ENCODE measurements at places on chromosomes 2 and 18. TPM values are rescaled to one million over a fixed set of nuclear protein-coding genes. Genes with fewer than 3 reads are reported as not detected.
A peak's percentile ranks its signal among the peaks of the same experiment; 100 is the strongest.

GRCh38 chr2:220134756-220135534, 507.5 kb downstream of the SLC4A3 start:
- DNase-seq: no peak

GRCh38 chr18:36335476-36336279, 38.2 kb downstream of the FHOD3 start:
- no peak for DNase-seq

The DIPK1C gene
- total RNA-seq: not detected

GRCh38 chr2:238694922-238695321, 153.0 kb upstream of the TWIST2 start:
- no peak for DNase-seq

- no peak for DNase-seq
These were observed 531.5 kb upstream of the SALL3 start for GRCh38 chr18:78448106-78448505.

DNA sequence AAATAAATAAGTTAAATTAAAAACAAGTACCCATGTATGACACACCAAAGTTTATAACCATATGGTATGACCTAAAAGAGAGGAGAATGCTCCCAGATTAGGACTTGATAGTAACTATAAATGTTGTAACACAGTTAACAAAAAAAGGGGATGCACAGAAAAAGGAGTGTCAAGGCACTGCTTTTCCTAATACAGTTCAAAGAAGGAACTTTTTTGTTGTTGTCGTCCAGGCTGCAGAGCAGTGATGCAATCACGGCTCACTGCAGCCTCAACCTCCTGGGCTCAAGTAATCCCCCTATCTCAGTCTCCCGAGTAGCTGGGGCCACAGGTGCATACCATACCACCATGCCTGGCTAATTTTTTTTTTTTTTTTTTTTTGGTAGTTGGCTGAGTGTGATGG, 2.7 kb downstream of the NARS1 start:
- DNase-seq: no peak

DNA sequence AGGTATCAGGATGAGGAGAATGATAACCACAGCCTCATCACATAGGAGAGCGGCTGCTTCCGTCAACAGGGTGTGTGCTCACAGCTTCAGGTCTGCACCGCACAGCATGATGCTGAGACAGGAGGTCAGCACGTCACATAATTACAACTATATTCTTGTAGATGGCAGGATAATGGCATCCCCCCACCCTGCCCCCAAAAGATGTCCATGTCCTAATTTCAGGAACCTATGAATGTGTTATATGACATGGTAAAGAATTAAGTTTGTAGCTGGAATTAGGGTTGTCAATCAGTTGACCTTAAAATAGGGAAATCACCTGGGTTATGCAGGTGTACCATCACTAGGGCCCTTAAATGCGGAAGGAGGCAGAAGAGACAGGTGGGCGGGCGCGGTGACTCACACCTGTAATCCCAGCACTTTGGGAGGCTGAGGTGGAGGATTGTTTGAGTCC, 73.9 kb downstream of the ARL4C start:
- DNase-seq: no peak

GRCh38 chr2:176500901-176501300, 231.7 kb downstream of the MTX2 start:
- no peak for DNase-seq

DNA sequence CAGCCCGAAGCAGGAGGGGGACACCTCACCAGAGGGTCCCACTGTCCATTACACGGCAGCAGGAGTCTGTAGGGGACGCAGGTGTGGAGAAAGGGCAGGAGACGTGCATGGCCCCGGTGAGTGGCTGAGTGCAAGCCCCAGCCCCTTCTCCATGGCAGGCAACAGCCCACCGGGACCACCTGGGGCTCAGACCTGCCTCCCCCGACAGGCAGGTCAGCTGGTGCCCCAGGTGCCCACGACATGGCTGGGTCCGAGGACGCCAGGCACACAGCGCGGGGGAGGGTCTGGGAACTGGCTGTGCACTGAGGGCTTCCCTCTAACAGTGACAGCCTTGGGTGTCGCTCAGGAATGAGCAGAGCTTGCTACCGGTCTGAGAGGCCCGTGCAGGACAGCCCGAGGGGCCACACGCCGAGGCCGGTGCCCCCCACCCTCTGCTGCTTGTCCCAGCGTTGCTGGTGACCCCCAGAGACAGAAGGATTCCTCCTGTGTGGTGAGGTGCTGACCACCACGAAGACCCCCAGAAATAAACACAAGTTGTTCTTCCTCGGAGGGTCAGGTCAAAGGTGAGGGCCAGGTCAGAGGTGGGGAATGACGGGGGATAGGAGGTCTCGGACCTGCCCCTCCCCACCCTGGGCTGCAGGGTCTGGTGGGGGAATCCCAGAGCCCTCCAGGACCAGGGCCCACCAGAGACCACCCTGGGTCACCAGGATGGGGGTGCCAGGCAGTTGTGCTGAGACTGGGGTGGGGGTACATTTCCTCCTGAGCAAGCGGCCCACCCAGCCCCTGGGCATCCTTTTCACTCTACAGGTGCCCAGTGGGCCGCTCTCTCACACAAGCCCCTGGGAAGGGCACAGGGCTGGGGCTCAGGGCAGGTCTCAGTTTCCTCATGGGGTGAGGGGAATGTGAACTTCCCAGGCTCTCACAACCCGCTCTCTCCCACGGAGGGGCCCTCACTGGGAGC, 50.6 kb downstream of the SLC66A2 start:
- no peak for DNase-seq

- no peak for DNase-seq
These were observed 54.9 kb upstream of the BZW1 start for GRCh38 chr2:200756618-200757321.

The RAB27B gene
- total RNA-seq: 0.99 TPM

DNA sequence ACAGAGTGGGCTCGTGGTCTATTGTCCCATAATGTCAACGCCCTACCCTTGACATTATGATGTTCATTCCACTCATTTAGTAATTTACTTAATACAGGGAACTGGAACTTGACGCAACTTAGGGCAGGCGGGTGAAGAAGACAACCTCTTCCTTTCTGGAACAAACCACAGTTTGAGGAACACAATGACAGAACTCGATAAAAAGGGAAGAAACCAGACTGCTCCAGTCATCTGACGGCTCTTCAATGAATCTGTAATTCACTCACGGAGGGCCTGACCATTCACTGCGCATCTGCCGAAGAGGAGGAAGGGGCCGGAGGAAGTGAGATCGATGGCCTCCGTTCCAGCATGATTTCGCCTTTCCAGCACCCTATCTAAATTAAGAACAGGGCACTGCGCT, 83.2 kb downstream of the BCL2 start:
- no peak for DNase-seq

The GALM gene
- total RNA-seq: 4.8 TPM

DNA sequence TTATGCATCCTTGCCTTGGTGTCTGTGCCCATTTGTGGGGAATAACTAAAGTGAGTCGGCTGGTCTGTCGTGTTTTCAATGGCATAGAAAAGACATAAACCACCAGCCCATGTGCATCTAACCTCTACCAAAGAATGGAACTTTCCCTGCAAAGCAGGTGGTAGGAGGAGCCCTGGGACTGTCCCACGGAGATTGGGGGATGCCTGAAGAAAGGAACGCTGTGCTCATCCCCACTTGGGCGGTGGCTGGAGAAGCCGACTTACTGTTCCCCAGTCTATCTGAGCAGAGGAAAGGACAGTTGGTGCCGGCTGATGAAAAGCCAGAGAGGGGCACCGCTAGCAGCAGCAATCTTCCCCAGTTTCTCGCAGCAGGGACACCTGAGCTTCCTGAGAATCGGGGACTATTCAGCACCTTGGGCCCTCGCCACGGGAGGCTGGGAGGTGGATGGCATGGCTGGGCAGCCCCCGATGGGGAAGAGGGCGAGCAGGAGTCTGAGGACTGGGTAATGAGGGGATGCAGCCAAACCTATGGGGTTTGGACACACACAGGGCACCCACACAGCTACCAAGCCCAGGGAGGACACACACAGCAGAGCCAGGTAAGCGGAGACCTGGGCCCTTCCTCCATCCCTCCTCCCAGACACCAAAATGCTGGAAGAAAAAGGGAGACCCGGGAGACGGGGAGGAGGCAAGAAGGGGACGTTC, 53.7 kb upstream of the AGAP1 start:
- DNase-seq: no peak

The IMPA2 gene
- 2.5 TPM for total RNA-seq

The SERPINB13 gene
- total RNA-seq: not detected

DNA sequence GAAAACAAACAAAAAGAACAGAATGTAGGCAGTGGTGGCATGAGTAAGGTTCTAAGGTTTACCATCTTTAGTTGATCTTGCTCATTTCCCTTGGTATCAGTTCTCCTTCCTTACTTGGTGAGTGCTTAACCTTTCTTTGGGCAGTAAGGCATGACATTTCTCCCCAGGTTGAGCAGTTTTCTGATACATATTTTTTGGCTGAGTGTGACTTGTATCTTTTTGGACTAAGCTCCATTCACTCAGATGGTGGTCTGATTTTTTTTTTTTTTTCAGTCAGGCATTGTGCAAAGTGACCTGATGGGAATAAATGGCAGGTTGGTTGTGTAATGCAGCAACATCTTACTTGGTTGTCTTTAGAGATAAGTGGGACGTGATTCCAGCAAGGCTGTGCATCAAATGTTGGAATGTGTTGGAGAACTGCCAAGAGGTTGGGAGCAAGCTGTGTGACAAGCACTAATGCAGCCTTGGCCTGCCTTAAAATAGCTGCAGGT, 15.1 kb downstream of the SPTBN1 start:
- DNase-seq: no peak

- no peak for DNase-seq
These were observed 248.9 kb downstream of the TMEM182 start for GRCh38 chr2:103010751-103011150.

GRCh38 chr18:24214913-24215312, 76.1 kb downstream of the CABYR start:
- DNase-seq: no peak

GRCh38 chr2:127061375-127062273, 45.3 kb downstream of the BIN1 start:
- DNase-seq: peak; percentile 81

The TDRD15 gene
- total RNA-seq: not detected

The ECEL1 gene
- not detected for total RNA-seq

The HOXD13 gene
- not detected for total RNA-seq

The CNGA3 gene
- total RNA-seq: not detected

The KIAA2012 gene
- not detected for total RNA-seq

DNA sequence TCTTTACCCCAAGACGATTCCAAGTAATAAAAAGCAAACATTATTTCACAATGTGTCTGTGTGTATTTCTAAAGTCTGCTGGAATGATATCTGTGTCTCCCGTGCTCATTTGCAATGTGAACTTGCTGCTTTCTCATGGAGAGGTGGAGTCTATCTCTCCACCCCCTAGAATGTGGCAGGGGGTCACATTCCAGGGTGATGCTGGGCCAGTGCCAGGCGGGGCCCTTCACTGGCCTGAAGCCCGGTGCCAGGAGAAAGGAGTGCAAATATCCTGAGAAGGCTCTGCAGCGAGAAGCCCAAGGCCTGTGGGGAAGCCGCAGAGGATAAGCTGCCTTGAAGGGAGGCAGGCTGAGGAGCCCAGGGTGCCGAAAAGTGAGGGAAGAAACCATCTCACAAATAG, 26.8 kb upstream of the LDLRAD4 start:
- no peak for DNase-seq

The EML6 gene
- total RNA-seq: 0.41 TPM

- DNase-seq: no peak
These were observed 19.0 kb downstream of the ABCG5 start for GRCh38 chr2:43819491-43820163.

GRCh38 chr2:181787310-181788048, 104.1 kb upstream of the ITPRID2 start:
- DNase-seq: no peak

DNA sequence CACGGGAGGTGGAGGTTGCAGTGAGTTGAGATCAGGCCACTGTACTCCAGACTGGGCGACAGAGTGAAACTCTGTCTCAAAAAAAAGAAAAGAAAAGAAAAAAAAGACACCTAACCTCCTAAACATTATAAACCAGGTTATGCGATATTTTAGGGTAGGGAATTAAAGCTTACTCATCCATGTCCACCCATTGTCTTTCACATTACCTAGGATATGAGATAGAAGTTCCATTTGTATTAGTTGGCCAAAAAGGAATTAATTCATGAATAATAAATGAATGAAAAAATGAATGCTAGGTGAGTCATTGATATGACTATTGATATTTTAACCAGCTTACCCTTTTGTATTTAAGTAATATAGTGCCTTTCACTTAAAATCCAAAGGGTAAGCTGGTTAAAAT, 132.9 kb downstream of the FAM161A start:
- no peak for DNase-seq

GRCh38 chr2:99698896-99699295, 209.1 kb upstream of the REV1 start:
- DNase-seq: no peak

GRCh38 chr2:102166189-102166845, 20.5 kb upstream of the IL1RL2 start:
- DNase-seq: no peak

- no peak for DNase-seq
These were observed 423.6 kb downstream of the ZNF521 start for GRCh38 chr18:24928301-24928878.

The ITGA4 gene
- 27.0 TPM for total RNA-seq

The ATOH8 gene
- total RNA-seq: 3.4 TPM

The SCN9A gene
- 9.3 TPM for total RNA-seq

DNA sequence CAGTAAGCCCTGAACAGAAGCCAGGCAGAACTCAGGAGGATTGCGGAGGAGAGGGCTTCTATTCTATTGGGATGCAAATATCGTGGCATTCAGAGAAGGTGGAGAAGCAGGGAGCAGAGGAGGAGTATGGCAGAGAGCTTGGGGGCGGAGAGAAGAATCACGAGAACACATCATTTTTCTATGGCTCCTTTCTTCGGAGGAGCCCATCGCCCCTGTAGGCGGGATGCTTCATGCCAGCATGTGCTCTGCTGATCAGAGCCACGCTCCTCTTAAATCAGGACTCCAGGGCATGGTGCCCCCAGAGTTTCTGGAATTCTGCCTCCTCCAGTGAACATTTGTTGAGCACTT, 71.1 kb downstream of the CIB4 start:
- DNase-seq: no peak

The SLC4A5 gene
- total RNA-seq: 0.18 TPM

DNA sequence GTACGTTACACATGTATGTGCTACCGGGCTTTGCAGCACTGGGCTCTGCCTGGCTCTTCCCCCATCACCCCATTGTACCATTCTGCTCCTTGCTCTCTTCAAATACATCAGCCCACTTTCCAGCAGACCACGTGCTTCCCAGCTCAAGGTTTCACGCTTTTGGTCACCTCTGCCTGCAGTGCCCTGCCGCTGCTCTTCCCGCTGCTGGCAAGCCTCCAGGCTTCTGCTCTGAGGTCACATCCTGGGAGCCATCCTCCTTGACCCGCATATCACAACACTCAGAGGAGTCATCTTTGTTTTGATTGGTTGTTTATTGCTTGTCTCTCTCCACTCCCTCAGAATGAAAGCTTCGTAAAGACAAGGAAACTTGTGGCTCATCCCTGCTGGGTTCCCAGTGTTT, 34.1 kb downstream of the KIF5C start:
- no peak for DNase-seq

- no peak for DNase-seq
These were observed 37.3 kb downstream of the CYP27C1 start for GRCh38 chr2:127182626-127183458.

The RMDN2 gene
- total RNA-seq: 8.3 TPM

The VWA3B gene
- not detected for total RNA-seq

Data from glomerular endothelial cell (primary cell).